ENCODE measurements at places on chromosomes 6 and 20.

DNA sequence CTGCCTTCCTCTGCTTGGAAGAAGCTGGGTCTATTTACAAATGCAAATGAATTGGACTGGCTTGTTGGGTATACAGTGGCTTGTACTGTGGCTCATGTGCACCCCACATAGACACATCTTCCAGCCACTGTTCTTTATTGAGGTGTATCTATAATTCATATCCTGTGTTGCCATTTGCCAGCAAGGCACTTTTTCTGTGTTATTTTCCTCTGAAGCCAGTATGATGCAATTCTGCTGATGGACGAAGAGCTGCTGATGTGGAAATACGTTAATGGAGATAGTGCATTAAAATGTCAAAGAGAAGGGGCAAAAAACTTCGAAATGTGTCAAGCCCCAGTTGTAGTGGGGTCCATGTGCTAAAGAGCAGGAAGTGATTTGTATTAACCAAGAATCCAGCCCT lies 167.5 kb downstream of the TMEM242 start:
- DNase-seq = no peak

DNA sequence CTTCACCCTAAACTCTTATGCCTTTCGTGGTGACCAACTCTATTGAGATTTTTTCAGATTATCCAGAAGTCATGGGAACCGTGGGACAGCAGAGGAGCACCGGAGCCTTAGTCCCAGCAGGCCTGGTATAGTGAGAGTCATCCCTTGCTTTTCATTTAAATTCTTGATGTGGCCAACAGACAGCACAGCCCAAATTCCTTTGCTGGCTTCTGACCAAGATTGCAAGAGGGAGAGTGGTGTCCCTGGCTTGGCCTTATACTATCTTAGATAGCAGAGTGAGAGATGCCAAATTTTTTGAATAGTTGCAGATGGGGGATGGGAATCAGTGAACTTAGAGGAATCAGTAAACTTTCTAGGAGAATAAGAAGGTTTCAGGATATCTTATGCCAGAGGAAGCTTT lies 7.8 kb downstream of the STX11 start:
- peak; percentile 89 for DNase-seq

- DNase-seq = no peak
Observed at GRCh38 chr6:136961848-136962247, 39.7 kb downstream of the SLC35D3 start.

GRCh38 chr6:111803804-111804203 lies 69.4 kb downstream of the FYN start:
- DNase-seq = no peak

- DNase-seq = peak; percentile 23
Observed at GRCh38 chr6:21636876-21637275, 43.3 kb downstream of the SOX4 start.

GRCh38 chr6:104787305-104787704 lies 72.4 kb downstream of the HACE1 start:
- DNase-seq = no peak

DNA sequence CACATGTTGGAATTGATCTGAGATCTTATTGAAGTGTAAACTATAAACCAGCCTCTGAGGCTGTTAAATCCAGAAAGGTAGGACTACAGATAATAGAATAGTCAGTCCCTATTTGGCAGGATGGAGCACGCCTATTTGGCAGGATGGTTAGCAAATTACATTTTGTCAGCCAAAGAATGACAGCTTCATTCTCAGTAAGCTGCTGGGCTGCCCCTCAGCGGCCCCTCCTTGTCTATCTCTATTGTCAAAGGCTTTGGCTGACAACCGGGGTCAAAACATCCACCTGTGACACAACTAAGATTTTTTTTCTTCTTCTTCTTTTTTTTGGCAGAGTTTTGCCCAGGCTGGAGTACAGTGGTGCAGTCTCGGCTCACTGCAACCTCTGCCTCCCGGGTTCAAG lies 123.4 kb upstream of the ECI2 start:
- DNase-seq = no peak

GRCh38 chr6:56193846-56194245 lies 53.5 kb downstream of the COL21A1 start:
- DNase-seq = no peak

DNA sequence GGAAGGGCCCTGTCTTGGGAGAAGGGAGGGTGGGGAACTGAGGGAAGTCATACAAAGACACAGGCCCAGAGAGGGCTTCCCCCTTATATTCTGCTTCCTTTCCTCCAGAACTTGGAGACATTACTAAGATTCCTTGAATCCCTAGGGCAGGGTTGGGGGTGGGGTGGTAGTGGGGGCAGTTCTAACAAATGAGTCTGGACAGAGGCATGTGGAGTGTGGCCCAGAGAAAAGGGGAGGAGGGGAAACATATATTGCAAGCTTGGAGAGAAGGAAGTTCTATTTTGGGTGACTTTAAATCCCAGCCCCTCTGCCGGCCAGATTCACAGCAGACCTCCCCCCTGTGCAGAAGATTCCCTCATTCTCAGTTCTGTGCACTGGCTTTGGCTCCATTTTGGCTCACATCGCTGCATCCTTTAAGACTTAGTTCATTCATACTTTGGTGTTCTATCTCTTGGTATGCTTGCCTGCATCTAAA lies 43.7 kb downstream of the DAAM2 start:
- DNase-seq = peak; percentile 66

Measured in GM03348 (cell line).